ENCODE measurements at places on chromosomes 12 and 14.

DNA sequence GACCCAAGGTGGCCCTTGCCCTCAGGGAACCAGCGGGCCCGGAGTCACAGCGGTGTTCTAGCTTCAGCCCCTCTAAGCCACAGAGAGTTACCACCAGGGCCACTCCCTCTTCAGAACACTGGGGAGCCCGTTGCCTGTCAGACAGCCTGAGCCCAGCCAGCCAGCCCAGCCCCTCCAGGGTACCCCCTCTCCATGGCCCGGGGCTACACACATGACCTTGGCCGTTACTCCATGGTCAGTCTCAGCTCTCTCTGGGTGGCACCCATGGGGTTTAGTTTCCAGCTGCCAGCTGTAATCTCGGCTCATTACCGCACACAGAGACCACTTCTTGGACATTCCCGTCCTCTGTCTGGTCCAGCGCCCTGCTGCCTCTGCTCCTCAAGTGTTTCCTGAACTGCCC lies 35.0 kb downstream of the PPP2R5C start:
- DNase-seq, result no peak

DNA sequence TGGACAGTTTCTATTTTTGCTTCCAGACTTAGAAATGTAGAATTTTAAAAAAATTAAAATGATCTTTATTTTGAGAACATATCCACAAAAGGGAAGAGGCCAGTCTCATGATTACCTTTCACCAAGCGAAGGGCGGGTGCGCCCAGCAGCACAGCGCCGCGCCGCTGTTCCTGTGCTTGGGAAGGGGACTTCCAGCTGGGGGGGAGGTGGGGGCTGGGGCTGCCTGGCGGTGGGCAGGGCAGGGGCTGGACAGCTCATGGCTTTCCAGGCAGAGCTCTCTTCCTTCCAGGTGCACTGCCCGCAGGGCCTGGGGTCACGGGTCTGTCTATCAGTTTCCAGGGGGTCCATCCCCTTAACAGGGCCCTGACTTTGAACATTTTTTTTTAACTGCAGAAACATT lies 199.9 kb downstream of the TTC7B start:
- DNase-seq, result no peak

DNA sequence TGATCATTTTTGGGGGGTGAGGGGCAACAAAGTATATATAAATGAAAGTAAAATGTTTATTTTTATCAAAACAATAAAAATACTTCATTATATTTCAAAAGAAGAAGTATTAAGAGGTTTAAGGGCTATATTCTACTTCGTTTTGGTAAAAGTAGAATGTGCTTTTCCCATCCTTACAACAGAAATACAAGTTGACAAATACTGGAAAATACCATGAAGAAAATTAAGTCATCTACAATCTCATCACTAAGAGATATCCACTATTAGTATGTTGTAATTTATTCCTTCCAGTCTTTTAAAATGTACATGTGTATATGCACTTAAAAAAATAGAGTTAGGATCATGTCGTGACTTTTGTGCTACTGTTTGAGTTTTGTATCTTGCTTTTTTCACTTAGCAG lies 92.8 kb downstream of the PCNX1 start:
- DNase-seq, result no peak

DNA sequence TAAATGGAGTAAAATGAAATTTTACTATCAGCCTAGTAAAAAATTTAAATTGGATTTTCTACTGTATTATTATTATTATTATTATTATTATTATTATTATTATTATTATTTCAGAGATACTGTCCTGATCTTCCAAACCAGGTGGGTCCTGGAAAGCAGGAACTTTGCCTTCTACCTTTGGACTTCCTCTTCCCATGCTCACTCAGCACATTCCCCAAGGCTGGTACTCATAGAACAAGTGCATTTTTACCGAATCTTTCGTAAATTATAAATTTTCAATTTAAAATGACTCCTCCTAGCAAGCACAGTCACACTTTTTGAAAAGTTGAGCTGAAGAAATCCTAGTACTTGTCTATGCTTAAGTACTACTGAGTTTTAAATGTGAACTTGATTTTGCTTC lies 29.7 kb downstream of the BHLHE41 start:
- DNase-seq, result no peak

DNA sequence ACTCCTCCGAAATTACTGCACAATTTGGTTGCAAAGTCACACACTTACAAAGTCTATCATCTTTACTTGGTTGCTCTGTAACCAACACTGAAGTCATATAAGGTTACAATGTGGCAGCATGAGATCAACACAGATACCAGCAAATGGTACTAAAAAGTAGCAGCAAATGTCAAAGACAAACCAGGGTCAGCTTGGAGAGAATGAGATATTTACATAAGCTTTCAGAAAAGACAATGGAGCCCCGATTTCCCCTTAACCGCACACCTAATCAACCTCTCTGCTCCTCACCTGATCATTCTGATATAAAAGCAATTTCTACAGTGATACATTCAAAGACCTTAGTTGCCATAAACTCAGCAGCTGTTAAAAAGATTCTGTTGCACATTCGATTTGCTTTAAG lies 76.4 kb upstream of the FOXN3 start:
- no peak for DNase-seq

DNA sequence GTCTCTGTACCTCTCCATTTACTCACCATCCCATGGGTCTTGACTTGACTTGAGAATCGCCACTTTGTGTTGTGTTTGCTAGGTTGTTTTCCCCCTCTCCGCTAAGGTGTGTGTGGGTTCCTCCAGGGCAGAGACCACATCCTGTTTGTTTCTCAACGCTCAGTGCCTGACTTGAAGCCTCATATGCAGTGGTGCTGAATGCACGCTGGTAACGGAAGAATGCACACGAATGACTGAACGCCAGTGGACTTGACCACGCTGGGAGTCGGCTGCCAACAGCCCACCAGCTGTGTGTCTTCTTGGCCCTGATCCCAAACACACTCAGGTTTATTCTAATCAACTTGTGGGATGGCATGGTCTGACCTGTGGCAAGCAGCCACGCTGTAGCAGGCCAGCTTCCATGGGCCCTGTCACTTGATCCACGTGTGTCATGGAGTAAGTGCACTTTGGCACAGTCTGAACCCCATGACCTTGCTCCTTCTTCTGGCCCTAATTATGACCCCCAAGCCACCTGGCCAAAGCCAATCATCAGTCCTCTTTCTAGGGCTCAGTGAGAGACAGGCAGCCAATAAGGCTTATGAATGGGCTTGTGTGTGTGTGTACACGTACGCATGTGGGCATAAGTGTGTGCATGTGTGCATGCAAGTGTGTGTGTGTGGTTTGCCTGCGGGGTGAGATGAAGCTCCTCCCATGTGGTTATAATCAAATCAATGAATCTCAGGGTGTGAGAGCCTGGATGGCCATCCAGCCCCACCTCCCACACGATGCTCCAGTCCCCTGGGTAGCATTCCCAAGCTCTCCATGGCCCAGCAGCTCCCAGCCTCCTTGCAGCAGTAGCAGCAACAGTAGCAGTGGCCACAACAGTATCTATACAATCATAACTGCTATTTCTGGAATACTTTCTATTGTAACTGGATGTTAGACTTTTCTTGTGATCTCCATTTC lies 6.4 kb upstream of the TC2N start:
- no peak for DNase-seq

- peak; percentile 55 for DNase-seq
Observed at GRCh38 chr14:102694530-102695166, 82.6 kb upstream of the TRAF3 start.

DNA sequence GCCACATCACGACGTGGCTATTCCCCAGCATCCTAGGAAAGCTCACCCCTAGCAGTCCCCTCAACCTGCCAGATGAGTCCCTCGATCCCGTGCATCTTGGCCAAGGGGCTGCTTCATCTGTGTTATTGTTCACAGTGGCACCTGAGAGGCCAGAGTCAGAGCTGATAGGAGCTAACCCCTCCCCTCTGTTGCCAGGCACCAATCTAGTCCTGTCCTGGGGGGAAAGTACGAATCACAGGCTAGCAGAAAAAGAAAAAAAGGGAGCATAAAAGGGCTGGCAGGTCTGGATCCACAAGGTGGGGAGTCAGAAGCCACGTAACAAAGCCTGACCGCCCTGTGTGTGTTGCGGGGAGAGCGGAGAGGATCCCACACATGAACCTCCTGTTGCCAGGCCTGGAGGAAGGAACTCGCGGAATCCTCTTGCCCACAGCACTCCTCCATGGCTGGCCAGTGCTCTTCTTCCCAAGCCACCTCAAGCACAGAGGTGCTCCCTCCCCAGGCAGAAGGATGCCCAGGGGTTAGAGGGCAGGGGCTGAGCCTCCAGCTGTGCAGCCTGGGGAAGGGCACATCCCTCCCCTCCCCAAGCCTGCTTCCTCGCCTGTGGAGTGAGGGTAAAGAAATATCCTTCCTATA lies 91.8 kb downstream of the ITPK1 start:
- DNase-seq, result no peak

- DNase-seq, result peak; percentile 80
Observed at GRCh38 chr12:64229796-64230195, 7.7 kb upstream of the KICS2 start.

GRCh38 chr14:21917699-21918436 lies 244.2 kb upstream of the OR4E1 start:
- peak; percentile 33 for DNase-seq

- no peak for DNase-seq
Observed at GRCh38 chr12:62689042-62689839, 222.6 kb downstream of the MON2 start.

DNA sequence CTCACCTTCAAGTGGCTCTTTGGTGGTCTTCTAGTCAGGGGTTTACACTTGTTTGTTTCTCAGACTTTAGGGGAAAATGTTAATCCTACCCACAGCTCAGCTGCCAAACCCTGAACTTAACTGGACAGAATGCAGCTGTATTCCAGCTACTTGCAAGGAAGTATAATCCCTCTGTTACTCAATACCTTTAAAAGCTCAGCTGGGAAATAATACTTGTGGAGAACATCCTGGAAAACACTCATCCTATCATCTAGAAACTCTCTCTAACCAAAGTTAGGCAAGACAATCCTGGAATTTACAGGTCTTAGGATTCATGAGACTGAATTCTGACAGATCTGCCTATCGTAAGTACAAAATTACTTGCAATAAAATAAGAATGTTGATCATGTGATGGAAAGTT lies 404.1 kb downstream of the ADAMTS20 start:
- DNase-seq, result no peak

GRCh38 chr12:6771509-6772330 lies 600 bp upstream of the LAG3 start:
- no peak for DNase-seq

- no peak for DNase-seq
Observed at GRCh38 chr12:7128681-7129286, at the start of gene RBP5. Gene RBP5 (minus strand): TSS chr12:7128889. CDS start chr12:7128775, 114 bp downstream.

GRCh38 chr14:103872481-103873113 lies 25.2 kb upstream of the PPP1R13B start:
- DNase-seq, result no peak

DNA sequence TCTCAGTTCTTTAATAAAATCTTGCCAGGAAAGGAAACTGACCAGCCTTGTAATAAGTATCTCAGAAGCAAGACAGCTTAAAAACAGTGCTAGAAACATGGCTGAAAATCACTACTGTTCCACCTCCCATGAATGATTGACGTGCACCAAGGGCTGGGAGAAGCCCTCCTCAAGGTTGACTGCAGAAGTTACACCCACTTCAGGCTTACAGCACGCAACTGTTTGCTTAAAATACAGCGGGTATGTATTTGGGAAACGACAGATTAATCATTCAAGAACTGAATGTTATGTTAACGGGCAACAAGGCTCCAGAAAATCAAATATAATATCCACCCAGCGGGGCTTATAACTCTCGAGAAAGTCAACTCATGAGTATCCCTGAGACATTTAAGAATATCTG lies 22.1 kb downstream of the PRKD1 start:
- no peak for DNase-seq

DNA sequence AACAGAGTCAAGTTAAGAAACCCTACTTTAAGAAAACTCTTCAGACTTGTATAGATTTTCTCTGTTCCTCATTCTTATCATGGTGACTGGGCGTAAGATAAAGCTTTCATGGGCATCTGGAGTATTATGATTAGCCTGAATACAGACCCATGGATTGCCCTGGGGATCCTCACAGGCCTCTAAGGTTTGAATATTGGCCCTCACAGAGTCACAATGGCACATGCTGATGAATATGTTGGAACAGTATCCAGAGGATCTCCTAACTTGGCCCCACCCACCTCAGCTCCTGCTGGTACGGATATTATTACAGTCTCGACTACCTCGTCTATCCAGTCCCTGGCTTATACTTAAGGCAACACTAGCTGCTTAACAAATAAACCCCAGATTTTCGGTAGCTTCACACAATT lies 8.1 kb downstream of the OSBPL8 start:
- DNase-seq, result no peak

DNA sequence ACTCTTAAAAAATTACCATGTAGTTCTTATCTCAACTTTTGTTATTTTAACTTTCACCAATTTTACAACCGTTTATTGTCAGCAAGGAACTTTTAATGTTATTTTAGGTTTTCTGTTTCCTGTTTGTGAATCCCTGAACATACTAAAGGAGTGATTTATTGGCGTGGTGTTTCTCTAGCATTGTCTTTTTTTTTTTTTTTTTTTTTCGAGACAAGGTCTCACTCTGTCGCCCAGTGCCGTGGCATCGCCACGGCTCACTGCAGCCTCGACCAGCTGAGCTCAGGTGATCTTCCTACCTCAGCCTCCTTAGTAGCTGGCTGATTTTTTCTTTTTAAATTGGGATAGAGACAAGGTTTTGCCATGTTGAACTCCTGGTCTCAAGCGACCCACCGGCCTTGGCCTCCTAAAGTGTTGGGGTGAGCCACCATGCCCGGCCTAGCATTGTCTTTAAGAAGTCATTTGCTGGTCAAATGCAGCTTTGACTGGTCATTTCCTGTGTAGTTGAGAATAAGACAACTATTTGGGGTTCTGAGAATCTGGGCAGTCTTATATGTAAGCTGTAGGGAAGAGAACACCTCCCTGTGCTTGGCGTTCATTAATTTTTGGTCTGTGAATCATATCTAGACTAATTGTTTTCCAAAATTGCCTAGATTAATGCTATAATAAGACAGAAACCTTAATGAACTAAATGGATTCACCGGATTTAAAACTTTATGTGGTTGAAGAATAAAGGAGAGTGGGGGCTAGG lies 2.1 kb downstream of the WASHC4 start:
- no peak for DNase-seq

- no peak for DNase-seq
Observed at GRCh38 chr14:68661226-68662225, 131.3 kb downstream of the ZFP36L1 start.

- DNase-seq, result no peak
Observed at GRCh38 chr12:63470161-63470560, 198.1 kb downstream of the DPY19L2 start.

Measured in posterior cingulate gyrus (tissue), 11 donors.